ENCODE measurements at places on chromosomes 3 and 15.

- no peak for DNase-seq
Measured at GRCh38 chr15:57288926-57289580, 87.3 kb upstream of the CGNL1 start.

- DNase-seq = peak; percentile 38
Measured at GRCh38 chr3:53846134-53846850, at the start of the genes CHDH and IL17RB. TSS of gene CHDH (minus strand) at chr3:53846419. CDS start at chr3:53824008, 22,411 bp downstream. TSS of gene IL17RB (plus strand) at chr3:53846568. CDS start at chr3:53846589, 21 bp downstream.

GRCh38 chr3:114323546-114324254 lies 29.9 kb downstream of the TIGIT start:
- DNase-seq = no peak

- DNase-seq = no peak
Measured at GRCh38 chr15:72991026-72991425, 61.2 kb upstream of the NEO1 start.

DNA sequence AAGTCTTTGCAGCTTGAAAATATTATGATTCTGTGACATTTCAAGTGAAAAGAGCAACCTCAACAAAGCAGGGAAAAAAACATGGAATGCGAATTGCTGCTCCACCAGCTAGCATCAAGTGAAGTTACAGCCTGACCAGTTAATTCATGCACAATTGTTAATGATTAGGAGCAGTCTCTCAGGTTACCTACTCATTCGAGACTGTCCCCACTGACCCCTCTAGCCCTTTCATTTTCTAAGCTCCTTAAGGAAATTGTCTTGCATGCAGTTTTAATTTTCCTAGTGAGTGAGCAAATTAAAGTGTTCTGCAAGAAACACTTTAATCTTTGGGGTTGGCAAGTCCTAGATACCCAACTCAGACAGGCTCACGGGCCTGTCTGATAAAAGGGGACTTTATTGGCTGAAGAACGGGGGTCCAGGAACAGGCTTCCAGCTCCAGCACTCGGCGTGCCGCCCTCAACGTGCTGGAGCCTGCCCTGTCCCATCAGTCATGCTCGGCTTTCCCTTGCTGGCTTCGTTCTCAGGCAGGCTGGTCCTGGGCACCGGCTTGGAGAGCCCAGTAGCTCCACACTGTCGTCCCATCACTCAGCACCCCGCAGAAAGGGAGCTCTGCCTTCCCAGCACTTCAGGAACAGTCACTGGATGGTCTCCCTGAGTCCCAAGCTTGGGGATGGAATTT lies 18.3 kb downstream of the PODXL2 start:
- DNase-seq = no peak
